ENCODE measurements at places on chromosomes 12 and 14.

- no peak for DNase-seq
Observed at GRCh38 chr12:20017802-20018201, 350.5 kb upstream of the PDE3A start.

DNA sequence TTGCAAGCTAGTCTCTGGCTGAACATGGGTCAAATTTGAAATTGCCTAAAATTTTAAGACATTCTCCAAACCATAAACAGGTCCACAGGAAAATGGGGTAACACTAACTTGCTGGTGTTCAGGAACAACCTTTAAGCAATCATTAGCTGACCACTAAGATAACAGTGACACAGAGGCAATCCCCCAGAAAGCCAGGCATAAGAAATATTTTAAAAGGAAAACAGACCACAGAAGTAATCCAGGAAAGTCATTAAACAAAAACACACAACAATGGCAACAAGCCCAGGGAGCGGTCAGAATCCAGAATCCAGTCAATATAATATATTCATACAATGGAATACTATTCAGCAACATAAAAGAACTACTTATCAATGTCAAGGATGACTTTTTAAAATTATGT, 59.1 kb downstream of the LRP6 start:
- DNase-seq, result no peak

GRCh38 chr14:58964598-58964928, 223.9 kb upstream of the DAAM1 start:
- DNase-seq, result no peak

DNA sequence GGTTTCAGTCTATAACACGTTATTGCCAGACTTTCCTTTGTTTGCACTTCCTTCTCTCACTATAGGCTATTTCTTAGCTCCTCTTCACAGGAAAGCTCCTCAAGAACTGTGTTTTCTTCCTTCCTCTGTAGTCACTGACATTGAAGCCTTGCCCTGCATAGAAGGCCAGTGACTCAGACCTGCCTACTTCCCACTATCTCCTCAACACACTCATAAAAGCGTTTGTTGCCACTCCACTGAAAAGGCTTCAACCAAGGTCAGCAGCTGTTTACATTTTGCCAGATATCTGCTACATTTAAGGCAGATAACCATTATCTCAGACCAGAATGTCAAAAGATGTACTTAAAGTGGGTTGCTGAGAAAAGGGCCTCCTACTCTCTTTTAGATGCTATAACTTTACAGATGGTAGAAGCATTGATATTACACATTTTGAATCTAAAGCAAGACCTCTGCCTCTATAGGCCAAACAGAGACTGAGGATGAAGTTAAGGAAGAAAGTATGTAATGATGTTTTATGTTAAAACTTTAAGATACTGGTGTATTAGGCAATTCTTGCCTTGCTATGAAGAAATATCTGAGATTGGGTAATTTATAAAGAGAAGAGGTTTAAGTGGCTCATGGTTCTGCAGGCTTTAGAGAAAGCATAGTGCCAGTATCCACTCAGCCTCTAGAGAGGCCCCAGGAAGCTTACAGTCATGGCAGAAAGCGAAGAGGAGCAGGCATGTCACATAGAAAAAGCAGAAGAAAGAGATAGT, 233.3 kb upstream of the FLRT2 start:
- no peak for DNase-seq

DNA sequence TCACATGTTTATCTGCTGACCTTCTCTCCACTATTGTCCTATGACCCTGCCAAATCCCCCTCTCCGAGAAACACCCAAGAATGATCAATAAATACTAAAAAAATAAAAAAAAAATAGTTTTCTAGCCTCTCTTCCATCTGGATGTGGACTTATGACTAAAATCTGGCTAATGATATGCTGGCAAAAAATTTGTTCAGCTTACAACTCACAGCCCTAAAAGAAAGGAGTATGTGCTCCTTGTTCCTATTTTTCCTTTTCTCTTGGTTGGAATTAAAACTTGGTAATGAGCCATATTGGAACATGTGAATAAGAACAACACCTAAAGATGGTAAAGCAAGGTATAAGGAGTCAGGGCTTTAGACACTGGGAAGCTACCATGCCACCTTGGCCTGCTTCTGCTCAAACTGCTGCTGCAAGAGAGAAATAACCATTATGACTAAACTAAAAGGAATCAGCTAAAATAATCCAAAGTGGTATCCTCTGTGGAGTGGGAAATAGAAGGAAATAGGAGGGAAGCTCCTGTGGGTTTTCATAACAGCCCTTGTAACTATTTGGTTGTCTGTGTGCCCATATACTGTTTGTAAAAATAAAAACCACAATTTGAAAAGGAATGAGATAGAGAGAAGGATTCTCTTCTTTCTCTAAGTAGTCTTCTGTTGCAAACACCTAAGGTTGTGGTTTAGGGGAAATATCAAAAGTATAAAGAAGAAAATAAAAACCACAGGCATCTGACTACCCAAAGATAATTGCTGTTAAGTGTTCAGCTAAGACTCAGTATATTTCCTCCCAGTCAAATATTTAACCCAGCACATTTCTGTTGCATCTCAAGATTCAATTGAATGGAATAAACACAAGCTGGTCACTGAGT, 53.8 kb downstream of the SDR9C7 start:
- DNase-seq, result no peak

GRCh38 chr12:98417266-98417665, 98.1 kb upstream of the TMPO start:
- no peak for DNase-seq

DNA sequence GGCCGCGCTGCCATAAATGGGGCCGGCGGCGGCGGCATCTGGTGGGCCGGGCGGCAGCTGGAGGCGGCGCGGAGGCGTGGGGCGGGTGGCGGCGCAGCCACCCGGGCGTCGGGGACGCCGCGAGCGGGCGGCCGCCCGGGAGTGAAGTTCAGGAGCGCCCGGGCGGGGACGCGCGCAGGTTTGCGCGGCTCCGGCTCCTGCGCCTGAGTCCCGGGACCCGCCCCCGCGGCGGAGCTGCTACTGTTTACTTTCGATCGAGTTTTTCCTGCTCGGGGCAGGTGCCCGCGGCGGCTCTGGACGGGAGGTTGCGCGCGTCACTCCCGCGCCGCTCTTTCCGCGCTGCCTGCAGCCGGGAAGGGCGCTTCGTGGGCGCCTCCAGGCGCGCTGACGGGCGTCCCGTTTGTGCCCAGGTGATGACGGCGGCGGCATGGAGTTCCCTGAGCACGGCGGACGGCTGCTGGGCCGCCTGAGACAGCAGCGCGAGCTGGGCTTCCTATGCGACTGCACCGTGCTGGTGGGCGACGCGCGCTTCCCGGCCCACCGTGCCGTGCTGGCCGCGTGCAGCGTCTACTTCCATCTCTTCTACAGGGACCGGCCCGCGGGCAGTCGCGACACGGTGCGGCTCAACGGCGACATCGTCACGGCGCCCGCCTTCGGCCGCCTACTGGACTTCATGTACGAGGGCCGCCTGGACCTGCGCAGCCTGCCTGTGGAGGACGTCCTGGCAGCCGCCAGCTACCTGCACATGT, at the start of gene ZBTB42:
ZBTB42 (plus strand) TSS at position 331 of the 749 bp plus-strand sequence; CDS start at position 428, 97 bp downstream.
- DNase-seq, result peak; percentile 57

Data from T-helper 1 cell (primary cell).